ENCODE measurements at places on chromosomes 11 and 22.
A peak's percentile ranks its signal among the peaks of the same experiment; 100 is the strongest.

- peak; percentile 64 for DNase-seq
Observed at GRCh38 chr22:40524392-40525249, 111.9 kb downstream of the MRTFA start.

- DNase-seq: no peak
Observed at GRCh38 chr22:24559471-24559870, 3.7 kb downstream of the SNRPD3 start.

GRCh38 chr22:50699756-50700386 lies 27.2 kb downstream of the SHANK3 start:
- DNase-seq: no peak

DNA sequence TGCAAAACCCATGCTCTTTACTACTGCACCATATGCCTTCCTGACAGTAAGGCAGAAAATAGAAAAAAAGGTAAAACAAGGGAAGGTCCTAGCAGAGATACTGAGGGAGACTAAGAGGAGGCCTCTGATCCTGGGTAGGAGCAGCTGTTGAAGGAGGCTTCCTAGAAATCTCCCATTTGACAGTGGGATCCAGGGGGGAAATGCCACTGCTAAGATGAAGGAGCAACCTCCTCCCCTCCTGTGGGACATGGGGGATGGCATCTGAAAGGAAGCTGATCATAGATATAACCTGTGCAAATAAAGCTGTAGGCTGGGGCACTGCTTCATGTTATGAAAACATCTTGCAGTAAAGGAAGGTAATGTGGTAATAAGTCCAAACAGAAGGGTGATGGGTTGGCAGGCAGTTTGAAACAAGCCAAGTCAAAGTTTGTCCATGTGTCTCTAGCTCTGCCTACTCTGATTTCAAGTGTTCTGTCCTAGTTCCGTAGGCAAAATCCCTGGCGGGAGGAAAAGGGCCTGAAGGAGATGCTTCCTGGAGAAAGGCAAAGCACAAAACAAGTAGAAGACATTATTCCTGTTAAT lies 86.7 kb upstream of the EED start:
- no peak for DNase-seq

DNA sequence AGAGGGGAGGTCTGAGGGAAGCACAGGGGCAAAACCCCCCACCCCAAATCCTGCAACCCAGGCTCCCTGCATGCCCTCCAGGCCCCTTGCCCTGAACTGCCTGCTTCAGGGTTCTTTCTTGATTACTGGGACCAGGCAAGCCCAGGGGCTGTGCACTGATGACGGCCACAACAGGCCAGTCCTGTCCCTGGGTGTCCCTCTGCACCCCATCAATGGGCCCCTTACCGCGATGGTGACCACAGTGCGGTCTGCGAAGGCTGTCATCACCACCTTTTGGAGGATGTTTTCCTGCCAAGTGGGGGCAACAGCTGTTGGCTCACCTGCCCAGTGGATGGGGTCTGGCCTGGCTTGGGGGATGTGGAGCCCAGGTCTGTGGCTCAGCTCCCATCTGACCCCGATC lies 5.0 kb upstream of the KCNJ11 start:
- no peak for DNase-seq

- DNase-seq: no peak
Observed at GRCh38 chr22:48644997-48645396, 1182.7 kb downstream of the BRD1 start.

DNA sequence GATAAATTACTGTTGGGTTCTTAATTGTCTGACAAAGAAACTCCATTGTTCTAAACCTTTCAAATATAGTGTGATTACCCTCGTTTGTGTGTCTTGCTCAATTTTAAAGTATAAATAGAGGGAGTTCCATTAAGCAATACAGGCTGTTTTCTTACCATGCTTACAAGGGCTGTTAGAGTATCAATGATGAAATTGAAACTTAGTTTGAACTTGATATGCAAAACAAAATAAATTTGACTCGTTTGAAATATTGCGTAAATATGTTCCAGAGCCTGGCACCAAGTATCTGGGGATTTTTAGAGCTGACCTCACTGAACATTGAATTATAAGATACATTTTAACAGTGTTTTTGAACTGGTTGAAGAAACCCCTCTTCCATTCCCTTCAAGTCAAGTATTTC lies 31.7 kb downstream of the TEAD1 start:
- DNase-seq: no peak

GRCh38 chr11:121347813-121348212 lies 55.2 kb downstream of the SC5D start:
- DNase-seq: no peak

GRCh38 chr11:19267567-19267966 lies 26.8 kb upstream of the E2F8 start:
- DNase-seq: no peak

GRCh38 chr22:37818409-37819104 lies 4.6 kb upstream of the GALR3 start:
- peak; percentile 86 for DNase-seq

DNA sequence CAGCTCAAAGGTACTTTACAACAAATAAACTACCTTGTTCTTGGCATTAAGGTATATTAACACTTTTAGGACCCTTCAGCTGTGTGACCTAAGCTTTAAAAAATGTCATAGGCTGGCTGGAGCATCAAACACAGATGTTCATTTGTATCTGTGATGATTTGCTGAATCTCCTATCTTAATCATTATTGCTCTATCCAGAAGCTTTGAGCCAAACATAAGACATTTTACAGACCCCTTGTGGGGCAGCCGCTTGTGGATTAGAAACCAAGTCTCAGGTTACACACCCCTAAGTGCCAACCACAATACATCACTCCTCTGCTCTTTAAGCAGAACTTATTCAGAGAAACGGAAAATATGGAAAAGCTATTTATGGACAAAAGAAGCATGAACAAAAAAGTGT lies 394.2 kb upstream of the CCDC90B start:
- DNase-seq: no peak

GRCh38 chr22:17272511-17272991 lies 53.3 kb upstream of the ADA2 start:
- DNase-seq: no peak

GRCh38 chr11:133985981-133986944 lies 29.5 kb upstream of the IGSF9B start:
- DNase-seq: no peak

DNA sequence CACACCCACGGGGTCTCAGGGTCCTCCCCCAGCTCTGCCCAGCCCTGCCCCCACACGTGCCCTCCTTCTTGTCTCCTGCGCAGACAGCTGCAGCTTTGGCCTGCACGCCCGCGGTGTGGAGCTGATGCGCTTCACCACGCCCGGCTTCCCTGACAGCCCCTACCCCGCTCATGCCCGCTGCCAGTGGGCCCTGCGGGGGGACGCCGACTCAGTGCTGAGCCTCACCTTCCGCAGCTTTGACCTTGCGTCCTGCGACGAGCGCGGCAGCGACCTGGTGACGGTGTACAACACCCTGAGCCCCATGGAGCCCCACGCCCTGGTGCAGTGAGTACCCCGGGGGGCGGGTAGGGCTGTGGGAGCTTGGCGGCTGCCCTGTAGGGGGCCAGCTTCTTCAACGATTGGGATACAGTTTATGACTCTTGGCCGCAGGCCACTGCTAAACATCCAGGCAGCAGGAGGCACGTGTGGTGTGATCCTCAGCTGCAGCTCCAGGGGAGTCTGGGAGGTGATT lies 30.8 kb downstream of the ST14 start:
- DNase-seq: no peak

GRCh38 chr11:69008737-69009440 lies 4.2 kb downstream of the MRGPRF start:
- peak; percentile 67 for DNase-seq

GRCh38 chr11:39542460-39542859 lies 1917.0 kb downstream of the LRRC4C start:
- DNase-seq: no peak

- peak; percentile 60 for DNase-seq
Observed at GRCh38 chr11:18171377-18172000, 1.1 kb upstream of the MRGPRX4 start.

DNA sequence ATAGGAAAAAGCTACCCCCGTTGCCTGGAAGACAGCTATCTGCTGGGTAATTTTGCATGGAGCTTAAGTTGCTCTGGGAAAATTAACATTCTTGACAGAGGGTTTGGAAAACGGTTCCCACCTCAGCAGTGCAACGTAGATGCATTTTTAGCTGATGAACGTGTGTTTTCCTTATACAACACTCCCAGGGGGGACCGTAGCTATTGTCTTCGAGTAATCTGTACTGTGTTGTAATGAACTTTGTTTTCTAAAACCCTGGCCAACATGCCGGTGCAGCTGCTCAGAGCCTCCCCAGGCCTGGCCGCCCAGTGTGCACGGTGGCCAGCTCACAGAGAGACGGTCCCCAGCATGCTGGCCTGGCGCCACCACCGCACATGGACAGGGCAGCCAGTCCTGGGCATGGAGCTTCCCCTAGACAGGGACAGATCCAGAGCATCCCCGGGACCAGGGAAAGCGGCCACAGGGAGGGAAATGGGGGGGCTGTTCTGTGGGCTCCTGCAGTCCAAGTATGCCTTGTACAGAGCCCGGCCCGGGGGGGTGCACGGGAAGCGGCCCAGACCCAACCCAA lies 2.2 kb downstream of the TNNT3 start:
- no peak for DNase-seq

- no peak for DNase-seq
Observed at GRCh38 chr11:116108161-116108560, 603.9 kb upstream of the CADM1 start.

- no peak for DNase-seq
Observed at GRCh38 chr11:16511116-16512114, 155.1 kb upstream of the SOX6 start.

DNA sequence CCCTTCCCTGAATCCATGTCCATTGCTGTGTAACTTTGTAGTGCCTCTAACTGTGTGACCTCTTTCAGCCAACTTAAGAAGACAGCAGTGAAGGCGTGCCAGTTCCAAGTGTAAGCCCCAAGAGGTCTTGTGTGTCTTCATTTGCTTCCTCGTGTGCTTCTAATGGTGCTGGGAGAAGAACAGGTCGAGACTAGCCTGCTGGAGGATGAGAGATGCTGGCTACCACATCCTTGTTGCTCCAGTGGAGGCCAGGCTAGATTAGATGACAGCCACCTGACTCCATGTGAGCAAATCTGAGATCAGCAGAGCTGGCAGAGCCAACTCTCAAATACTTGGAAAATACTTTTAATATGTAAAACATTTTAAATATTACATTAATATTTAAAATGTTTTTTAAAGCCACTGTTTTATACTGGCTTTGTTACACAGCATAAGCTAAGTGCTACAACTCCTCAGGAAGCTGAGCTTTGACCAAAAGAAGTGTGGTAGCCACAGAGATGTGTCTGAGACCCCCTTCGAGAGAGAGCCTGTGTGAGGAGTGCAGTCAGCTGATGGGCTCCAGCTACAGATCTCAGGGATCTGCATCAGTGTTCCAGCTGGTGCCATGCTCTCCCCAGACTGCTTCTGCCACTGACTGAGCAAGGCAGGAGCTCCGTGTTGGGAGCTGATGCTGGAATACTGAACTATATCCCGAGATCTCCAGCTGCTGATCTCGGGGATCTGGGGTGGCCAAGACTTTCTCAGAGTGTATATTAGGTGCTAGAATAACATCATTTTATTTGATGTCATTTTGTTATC lies 8.9 kb downstream of the KCNJ11 start:
- no peak for DNase-seq

DNA sequence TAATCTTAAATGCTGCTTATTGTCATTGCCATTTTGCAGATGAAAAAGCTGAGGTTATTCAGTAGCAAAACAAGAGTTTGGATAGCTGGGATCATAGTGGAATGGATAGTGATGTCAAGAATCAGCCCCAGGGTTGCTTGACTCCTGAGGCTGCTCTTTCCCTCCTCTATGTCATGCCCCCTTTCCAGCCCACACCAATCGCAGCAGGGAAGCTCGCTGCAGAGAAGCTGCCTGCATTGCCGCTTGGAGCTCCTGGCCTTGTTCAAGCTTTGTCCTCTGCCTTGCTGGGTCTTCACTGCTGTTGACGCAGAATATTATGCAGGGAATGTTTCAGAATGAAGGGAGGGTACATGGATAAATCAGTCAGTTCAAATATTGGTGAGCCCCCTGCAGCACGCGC lies 128.8 kb upstream of the RASSF10 start:
- DNase-seq: no peak
